GM04504 (cell line): ENCODE measurements at places on chromosomes 6 and 20.

DNA sequence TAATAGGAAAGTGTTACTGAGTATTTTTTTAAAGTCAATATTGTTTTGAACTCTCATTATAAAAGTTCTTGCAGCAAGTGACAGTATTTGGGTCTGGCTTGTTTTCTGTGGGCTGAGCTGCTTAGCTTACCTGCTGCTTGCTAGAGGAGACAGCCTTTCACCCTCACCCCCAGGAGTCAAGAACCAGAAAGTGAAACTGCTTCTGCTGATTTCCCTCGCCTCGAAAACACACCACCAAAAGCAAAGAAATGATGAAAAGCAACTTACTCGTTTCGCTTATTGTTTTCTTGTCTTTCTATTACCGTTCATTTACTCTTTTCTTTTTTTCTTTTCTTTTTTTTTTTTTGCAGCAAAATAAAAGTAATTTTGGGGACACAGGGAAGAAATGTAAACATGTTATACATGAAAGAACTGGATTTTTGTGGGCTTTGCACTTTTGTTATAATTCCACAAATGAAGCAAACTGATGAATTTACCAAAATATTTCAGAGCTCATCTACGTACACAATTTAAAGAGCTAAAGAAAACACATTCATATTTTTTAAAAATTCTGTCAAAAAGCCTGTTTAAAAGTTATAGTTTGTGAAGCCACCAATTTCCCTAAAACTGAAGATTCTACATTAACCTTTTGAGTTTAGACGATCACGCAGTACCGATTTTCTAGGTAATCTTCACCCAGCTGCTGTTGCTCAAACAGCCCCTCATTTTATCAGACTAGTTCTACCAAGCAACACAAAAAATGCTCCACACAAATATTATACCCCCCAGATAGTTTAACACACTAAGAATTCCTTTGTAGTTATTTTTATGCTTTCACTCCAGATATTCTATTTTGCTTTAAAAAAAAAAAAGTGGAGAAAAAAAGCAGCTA lies 1.7 kb downstream of the SCML4 start:
- no peak for DNase-seq

GRCh38 chr6:26415791-26416190 lies 13.7 kb downstream of the BTN3A1 start:
- DNase-seq = no peak

- DNase-seq = peak; percentile 37
Observed at GRCh38 chr6:99933129-99933528, 60.9 kb downstream of the MCHR2 start.

DNA sequence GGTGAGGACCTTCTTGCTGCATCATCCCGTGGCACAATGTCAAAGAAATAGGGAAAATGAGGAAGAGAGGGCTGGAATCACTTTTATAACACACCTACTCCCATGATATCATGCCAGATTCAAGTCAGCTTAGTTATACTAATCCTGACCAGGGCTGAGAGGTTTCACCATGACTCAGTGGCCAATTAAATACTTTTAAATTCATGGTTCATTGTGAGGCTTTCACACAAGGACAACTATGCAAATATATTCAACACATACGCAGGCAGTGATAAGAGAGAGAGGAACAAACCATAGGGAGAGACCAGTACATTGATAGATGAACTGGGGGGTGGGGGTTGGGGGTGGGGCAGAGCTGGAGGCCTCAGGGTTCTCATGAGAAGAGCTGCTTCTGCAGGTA lies 313.1 kb downstream of the LRFN2 start:
- no peak for DNase-seq
